ENCODE measurements at places on chromosomes 12 and 14.
A peak's percentile ranks its signal among the peaks of the same experiment; 100 is the strongest.

DNA sequence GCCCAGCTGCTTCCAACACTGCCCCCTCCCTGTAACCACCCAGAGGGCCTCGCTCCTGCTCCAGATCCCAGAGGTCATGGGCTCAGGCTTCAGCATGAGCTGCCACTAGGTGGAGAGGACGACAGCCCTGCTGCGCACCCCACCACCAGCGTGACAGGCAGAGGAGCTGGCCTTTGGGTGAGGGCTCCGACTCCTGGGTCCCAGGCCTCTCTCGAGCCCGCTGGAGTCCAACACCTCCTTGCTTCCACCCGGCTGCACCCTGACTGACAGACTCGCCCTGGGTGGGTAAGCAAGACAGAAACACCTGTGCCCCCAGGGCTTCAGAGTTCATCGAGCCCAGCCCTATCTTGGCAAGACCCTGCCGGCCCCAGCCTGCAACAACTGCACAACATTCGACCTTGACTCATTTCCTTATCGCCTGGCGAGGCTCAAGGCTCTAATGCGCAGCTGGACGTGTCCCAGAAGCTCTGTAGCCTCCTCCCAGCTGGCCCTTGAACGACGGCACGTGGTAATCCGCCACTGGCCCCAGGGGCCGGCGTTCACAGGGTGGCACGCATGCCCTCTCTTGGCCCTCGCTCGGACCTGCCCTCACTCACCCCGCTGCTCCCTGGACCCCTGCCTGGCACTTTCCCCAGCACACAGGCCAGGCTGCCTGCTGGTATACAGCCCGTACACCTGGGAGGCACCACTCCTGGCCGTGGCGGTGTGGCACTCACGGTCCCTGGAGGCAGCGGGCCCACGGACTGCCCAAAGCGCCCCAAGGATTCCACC, 28.0 kb downstream of the VPS37B start:
- peak; percentile 17 for ATAC-seq

DNA sequence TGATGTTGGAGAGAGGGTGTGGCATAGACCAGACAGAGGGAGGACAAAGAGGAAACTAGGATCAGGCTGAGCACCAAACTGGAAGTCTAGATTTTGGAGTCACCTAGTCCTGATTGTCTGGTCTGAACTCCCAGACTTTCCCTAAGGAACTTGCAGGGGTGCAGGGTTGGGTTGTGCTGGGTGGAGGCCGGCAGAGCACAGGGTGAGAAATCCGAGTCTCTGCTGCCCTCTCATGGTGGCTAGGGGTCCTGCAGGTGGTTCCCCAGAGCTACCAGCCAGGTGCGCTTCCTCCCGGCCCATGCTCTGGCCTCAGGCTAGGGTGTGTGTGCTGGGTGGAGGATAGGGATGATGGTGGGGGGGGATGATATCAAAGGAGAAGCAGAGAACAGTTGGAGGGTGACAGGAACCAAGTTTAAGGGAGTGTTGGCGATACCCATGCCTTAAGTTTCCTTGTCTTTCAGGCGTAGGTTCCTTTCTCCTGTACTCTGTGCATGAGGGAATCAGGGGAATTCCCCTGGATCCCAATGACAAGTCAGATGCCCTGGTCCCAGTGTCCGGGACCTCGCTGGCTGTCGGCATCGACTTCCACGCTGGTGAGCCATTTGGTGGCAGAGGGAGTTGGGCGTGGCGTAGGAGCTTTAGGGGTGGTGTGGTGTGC, 33.5 kb upstream of the NXPH4 start:
- peak; percentile 92 for ATAC-seq

GRCh38 chr12:10652192-10652591, 21.7 kb downstream of the STYK1 start:
- ATAC-seq: no peak

DNA sequence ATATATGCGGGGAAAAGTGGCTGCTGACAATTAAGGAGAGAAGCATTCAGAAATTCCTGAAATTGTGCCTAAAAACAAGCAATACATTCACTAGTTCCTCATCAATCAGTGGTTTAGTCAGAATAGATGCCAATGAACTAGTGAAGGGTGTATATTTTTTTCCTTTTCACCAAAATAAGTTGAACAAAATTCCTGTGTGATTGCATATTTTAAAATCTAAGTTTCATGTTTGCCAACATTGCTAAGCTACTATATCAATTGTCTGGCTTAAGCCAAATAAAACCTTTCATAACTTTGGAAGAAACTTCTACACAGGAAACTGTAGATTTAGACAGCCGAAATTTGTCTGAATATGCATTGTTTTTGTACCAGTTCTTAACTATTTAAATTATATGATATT, 8.7 kb downstream of the PRKD1 start:
- ATAC-seq: no peak

DNA sequence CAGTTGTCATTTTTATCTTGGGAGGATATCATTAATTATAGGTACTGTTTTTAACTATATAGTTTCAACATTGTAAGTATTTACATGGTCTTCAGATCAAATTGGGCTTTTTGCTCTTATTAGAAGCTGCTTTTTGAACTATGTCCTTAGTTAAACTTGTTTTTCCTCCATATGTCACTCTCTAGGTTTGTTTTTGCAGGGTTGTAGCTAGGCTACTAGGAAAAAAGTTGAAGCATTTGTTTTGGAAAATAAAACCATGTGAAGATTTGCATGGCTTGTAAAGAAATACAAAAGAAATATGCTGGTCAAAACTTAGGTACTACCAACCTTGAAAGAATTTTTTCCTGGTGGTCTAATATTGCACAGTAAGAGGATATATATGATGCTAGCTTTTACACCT, 3.4 kb downstream of the ARID2 start:
- no peak for ATAC-seq

DNA sequence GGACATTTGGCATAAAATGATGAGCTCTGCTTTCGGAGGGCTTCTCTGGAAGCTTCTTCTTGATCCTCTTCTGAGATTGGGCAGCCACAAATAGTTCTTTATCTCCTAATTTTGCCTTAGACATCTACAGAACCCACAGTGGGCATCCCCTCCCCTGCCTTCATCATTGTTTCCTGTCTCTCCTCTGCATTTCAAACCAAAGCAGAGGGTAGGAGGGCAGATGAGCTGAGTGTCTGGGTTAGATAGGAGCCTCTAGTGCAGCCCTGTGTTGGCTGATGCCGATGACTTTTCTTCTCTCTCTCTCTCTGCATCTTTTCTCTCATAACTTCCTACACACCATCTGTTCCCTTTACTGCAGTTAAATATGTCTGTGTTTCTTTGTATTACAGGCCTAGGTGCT, 8.5 kb upstream of the IL26 start:
- ATAC-seq: no peak

DNA sequence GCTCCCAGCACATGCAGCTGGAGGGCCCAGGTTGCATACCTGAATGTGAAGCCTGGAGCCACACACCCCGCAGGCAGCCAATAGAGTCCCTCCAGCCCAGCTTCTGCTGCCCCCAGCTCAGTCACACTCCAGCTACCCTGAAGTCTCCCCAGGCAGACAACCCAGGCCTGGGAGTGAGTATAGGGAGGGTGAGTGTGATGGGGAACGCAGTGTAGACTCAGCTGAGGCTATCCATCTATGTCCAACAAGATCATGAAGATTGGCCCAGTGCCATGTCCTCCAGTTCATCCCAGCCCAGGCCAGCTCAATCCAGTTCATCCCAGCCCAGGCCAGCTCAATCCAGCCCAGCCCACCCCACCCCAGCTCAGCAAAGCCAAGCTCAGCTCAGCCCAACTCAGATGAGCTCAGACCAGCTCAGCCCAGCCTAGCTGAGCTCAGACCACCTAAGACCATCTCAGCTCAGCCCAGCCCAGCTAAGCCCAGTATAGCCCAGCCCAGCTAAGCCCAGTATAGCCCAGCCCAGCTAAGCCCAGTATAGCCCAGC, 330.4 kb downstream of the TMEM121 start:
- no peak for ATAC-seq

- no peak for ATAC-seq
These were observed 58.0 kb downstream of the TRAFD1 start for GRCh38 chr12:112183141-112184021.

GRCh38 chr14:76090616-76091391, 60.9 kb upstream of the GPATCH2L start:
- ATAC-seq: no peak

DNA sequence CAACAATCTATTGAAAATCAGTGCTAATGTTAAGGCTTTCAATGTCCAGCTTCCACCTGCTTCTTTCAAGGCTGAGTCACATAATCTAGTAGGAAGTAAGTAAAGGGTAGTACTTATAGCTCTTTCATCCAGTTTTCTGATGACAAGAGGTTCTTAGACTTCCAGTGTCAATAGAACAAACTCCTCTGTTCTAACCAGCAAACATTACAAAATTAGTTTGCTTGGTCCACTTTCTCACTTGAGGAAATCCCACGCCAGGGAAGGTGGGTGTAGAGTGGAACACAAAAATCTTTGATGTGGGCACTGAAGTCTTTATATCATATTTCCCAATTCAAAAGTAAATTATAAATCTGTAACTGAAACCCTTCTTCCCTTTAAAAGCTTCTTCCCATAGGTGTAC, 2.6 kb downstream of the NPC2 start:
- no peak for ATAC-seq

DNA sequence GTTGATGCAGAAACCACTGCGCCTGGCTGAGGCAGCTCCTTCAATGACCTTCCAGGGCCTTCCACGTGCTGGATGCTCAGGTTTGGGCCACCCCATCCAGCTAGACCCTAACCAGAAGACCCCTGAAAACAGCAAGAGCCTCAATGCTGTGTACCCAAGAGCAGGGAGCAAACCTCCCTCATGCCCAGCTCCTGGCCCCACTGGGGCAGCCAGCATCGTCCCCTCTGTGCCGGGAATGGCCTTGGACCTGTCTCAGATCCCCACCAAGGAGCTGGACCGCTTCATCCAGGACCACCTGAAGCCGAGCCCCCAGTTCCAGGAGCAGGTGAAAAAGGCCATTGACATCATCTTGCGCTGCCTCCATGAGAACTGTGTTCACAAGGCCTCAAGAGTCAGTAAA, 10.5 kb downstream of the OAS3 start:
- no peak for ATAC-seq

GRCh38 chr12:47079981-47080724, 394 bp upstream of the AMIGO2 start:
- ATAC-seq: peak; percentile 46

DNA sequence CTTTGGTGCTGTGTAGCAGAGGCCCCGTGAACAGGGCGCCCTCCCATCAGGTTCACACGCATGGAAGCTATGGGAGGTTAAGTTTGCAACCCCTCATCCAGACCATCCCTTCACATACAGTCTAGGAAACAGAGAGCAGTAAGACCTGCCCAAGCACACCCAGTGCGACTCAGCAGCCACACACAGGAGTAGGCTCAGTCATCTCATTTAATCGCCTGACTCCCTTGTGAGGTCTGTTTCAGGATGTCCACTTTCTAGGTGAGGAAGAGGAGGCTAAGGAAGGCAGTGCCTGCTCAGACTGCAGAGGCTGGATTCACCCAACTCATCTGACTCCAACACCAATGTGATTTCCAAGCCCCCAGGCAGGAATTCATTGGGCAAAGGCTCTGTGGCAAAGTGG, 11.9 kb downstream of the BDKRB1 start:
- peak; percentile 11 for ATAC-seq

GRCh38 chr12:96228566-96229248, 34.5 kb downstream of the ELK3 start:
- no peak for ATAC-seq

GRCh38 chr14:93713726-93714405, 74.4 kb downstream of the PRIMA1 start:
- ATAC-seq: no peak

GRCh38 chr14:53851394-53852090, 105.1 kb downstream of the BMP4 start:
- no peak for ATAC-seq

GRCh38 chr12:123984903-123985302, 11.9 kb downstream of the ZNF664 start:
- ATAC-seq: no peak

DNA sequence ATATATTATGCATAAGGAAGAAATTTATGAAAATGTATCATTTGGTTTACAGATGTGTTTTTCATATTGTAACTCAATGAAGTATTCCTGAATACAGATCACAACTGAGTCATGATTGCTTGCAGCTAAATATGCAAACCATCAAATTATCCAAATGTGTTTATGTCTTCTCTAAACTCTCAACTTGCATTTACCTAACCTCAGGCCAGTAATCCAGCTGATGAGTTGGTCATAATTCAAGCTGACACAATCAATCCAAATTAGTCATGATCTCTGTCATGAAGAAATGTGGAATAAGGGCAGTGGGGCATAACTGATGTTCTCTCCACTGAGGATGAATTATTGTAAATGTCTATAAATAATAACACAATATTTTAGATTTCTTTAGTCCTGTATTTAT, 104.8 kb upstream of the CNTN1 start:
- no peak for ATAC-seq

DNA sequence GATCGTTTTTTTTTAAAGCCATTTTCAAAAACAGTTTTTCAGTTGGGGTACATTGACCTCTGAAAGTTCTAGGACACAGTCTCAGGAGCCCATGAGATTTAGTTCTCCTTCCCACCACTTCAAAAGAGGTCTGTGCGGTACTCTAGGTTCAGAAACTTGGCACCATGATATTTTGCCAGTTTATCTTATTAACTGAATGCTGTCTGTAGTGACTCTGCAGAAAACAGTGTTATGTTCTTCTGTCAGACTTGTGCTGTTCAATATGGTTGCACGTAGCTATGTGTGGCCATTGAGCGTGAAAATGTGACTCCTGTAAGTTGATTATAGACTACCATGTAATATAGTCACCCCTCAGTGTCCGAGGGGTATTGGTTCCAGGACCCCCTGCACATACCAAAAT, 35.9 kb downstream of the CRADD start:
- no peak for ATAC-seq

DNA sequence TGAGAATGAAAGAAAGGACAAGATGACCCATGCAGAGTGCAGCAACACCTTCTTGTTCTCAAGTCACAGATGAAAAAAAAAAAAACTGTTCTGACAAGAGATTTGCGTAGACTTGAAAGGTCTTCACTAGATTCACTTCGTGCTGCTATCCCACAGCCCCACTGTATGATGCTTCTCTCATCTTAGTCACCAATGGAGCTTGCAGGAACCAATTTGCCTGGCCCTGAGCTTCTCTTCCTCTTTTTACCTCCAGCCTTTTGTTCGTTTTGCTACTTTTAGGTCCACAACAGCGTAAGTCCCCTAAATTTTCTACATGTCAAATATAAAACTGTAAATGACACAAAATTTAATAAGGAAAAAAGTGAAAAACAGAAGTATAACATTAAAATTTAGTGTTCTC, 107.9 kb upstream of the NAP1L1 start:
- ATAC-seq: no peak

DNA sequence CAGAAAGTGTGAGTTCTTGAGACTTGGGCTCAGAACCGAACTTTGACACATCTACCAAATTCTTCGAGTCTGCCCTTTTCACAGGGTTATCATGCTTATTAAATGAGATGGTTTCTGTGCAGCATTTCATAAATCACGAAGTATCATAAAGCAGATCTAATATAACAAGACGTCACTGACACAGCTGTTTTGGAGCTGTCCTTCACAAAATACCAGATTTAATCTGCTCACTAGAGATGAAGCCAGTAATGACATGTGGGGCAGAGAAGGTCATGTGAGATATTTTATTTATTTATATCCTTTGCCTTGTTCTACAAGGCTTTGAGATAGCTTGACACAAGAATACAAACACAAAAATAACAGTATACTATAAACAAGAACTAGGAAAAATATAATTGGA, 127.0 kb downstream of the RPAP3 start:
- ATAC-seq: no peak
